SK-N-SH (cell line): ENCODE measurements at places on chromosomes 3 and 15. TPM values are rescaled to one million over a fixed set of nuclear protein-coding genes. Genes with fewer than 3 reads are reported as not detected.

DNA sequence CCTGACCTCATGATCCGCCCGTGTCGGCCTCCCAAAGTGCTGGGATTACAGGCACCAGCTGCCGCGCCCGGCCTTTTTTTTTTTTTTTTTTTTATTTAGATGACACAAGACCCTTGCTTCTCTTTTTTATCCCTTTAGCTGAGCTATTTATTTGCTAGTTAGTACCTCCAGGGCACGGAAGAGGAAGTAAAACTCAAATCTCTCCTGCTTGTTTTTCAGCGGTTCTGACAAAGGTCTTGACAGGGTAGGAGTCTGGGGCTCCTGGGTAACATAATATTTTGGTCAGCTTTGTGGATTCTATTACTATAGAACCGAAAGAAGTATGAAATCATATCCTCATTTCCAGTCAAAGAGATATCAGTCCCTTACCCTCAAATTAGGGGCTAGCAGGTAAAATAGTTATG, 44.0 kb upstream of the ETV5 start:
- no peak for DNase-seq

DNA sequence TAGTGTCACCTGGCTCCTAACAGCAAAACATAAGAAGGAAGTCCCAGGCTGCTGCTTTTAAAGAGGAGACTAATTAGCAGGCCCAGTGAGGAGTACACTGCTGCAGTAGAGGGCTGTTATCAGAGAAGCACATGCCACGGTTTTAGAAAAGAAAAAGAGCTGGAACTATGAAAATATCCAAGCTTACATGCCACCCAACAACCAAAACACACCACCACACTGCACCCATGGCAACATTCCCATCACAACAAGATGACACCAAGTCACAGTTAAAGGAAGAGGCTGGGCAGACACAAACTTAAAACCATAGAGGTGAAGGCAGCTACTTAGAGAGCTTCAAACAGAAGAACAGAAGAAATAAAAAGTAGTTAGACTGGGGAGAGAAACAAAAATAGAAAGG, 37.0 kb downstream of the NPTN start:
- DNase-seq, result no peak

- no peak for DNase-seq
These were observed 237.7 kb upstream of the ARPP21 start for GRCh38 chr3:35401671-35402070.

- DNase-seq, result no peak
These were observed 65.6 kb upstream of the IQSEC1 start for GRCh38 chr3:13138833-13139145.

DNA sequence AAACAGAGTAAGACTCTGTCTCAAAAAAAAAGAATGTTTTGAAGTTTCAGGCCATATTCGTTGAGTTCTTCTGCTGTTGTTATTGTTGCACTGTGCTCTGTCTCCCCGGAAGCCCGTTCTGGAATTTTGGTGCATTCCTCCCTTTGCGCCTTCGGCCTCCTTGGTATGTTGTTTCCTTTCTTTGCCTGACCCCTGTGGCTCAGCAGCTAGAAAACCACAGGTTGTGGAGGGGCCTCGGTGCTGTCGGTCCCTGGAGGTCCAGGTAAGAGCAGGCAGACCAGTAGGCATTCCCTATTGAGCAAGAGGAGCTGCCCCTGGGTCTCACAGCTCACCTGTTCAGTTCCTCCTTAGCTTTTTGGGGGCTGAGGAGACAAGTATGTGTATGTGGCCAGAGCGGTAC, 51.0 kb upstream of the DLG1 start:
- DNase-seq, result no peak

DNA sequence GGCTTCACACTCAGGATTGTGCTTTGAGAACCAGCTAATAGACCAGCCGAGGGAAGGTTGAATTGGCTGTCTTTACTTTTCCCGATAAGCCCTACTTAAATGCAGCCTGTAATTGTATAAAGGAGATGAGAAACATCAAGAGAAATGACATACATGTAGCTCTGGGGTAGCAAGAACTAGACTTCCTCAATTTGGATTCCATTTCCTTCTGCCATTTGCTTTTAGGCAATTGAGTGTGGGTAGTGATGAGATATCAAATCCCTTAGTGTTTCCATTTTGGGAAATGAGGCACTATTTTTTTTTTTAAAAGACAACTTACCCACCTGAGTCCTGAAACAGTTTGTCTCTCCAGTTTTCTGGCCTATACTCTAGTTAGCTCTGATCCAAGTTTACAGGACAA, 2.2 kb downstream of the INAFM2 start:
- no peak for DNase-seq

DNA sequence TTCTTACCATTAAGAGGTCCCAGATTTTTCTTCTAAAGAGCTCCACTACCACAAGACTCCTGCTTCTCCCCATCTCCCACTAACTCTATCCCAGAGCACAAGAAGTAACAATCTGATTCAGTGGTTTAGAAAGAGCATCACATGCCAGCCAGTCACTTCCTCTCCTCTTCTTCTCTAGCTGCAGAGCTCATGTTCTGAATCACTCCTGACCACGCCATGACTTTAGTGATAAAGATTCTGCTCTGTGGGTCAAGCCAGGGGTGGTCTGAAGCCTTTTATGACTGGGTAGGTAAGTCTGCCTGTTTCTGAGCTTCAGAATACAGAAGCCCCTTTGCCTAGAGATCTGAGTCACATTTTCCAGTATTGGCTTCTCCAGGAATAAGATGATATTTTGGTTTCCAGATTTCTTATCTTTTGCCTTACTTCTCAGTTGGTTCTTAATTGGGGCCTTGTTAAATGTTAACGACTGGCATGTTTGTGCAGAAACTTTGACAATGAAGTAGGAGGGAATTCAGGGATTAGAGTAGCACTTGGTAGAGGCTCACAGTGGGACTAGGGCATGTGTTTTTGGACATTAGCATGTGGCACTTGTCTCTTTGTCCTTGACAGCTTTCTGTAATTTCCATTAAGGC, 27.6 kb upstream of the ADAMTSL3 start:
- no peak for DNase-seq

GRCh38 chr3:184874709-184875644, 63.0 kb downstream of the VPS8 start:
- DNase-seq, result peak; percentile 47

DNA sequence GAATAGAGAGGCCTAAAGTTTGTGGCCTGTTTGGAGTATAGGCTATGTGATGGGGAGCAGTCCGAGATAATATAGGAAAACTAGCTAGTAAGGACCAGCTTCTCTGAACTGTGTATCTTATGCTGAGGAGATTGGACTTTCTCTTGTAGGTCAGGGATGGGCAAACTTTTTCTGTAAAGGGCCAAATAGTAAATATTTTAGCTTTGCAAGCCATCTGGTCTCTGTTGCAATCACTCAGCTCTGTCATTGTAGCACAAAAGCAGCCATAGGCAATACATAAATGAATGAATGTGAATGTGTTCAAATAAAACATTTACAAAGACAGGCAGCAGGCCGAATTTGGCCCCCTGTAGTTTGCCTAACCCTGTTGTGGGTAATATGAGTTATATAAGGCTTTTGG, 24.5 kb downstream of the TMOD3 start:
- DNase-seq, result no peak

- no peak for DNase-seq
These were observed 10.2 kb downstream of the SLCO3A1 start for GRCh38 chr15:91863621-91864255.

DNA sequence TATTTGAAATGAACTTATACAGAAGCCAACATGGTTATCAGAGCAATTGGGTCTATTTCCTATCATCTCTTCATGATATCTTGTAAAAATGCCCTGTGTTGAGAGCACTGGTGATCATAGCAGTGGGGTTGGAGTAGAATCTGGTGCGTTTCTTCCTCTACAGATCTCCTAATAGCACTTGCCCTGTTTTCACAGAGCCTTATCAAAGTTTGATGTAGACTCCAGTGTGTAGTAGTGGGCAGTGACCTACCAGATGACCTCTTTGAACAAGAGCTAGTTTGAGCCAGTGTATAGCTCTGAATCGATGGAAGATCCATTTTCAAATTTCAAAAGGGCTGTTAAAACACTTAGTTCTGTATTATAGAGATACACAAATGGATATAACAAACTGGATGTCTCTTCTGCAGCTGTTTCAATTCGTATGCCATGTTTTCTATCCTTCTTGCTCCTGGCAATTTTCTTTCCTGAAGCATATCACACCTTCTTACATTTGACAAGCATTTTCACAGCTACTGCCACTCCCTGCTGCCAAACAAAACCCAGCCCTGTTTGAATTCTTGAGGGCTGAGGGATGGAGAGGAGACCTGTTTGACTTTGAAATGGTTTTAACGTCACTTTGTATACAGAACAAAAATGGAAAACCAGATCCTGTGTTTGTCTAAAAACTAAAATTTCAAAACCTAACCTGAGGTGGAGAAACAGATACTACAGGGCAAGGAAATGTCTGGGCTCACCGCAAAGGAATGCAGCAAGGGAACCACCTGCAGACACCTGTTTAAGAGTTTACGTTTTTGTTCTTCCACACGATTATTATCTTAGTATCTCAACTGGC, 354.5 kb upstream of the TPRG1 start:
- DNase-seq, result no peak

- DNase-seq, result no peak
These were observed 23.2 kb downstream of the CFAP92 start for GRCh38 chr3:128970740-128971047.

- DNase-seq, result peak; percentile 74
These were observed 79.3 kb downstream of the CHSY1 start for GRCh38 chr15:101172501-101173071.

- no peak for DNase-seq
These were observed 142.7 kb downstream of the THRB start for GRCh38 chr3:24351779-24352469.

DNA sequence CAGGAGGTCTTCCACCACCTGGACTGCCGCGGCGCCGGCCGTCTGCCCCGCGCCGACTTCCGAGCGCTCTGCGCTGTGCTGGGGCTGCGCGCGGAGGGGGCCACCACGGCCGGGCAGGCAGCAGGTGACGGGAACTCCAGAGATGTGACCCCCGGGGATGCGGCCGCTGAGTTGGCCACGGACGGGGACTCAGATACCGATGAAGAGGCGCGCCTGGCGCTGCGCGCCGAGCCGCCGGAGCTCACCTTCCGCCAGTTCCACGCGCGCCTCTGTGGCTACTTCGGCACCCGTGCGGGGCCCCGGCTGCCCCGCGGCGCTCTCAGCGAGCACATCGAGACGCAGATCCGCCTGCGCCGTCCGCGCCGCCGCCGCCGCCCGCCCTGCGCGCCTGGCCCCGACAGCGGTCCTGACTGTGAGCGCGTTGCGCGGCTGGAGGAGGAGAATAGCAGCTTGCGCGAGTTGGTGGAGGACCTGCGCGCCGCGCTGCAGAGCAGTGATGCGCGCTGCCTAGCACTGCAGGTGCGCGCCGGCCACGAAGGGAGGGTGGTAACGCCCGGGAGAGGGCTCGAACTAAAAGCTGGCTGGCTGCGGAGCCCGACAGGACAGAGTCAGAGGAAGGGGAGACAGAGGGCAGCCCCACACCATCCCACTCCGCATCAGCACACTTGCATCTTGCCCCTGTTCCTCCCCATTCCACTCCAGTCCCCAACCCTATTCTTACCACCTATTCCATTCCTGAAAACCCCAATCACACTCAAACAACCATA, 885 bp downstream of the EFCC1 start:
- DNase-seq, result peak; percentile 58

DNA sequence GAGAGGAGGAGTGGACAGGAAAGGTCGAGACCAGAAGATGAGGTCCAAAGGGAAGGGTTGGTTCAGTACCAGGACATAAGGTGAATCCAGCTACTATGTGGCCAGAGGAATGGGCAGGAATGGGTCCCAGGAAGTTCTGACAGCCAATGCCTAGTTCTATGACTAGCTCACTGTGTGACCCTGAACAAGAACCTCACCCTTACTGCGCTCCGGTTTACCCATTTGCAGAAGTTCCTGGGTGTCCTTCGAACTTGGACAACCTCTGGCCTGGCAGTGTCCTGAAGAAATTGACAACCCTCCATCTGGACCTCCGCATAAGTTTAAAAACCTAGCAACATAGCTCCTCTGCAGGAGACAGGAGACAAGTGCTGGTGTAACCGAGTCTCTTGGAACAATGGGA, 12.2 kb upstream of the PSTPIP1 start:
- DNase-seq, result no peak

The ST3GAL6 gene
- 16.3 and 17.9 TPM in 2 replicates for polyA plus RNA-seq

The NR2E3 gene
- 0.16 and 0.18 TPM in 2 replicates for polyA plus RNA-seq

The TMEM207 gene
- polyA plus RNA-seq, result not detected in 2 replicates

The SH2D7 gene
- not detected in 2 replicates for polyA plus RNA-seq

The ANKUB1 gene
- polyA plus RNA-seq, result not detected in 2 replicates
